ENCODE measurements at places on chromosomes 3 and 15.
A peak's percentile ranks its signal among the peaks of the same experiment; 100 is the strongest.

DNA sequence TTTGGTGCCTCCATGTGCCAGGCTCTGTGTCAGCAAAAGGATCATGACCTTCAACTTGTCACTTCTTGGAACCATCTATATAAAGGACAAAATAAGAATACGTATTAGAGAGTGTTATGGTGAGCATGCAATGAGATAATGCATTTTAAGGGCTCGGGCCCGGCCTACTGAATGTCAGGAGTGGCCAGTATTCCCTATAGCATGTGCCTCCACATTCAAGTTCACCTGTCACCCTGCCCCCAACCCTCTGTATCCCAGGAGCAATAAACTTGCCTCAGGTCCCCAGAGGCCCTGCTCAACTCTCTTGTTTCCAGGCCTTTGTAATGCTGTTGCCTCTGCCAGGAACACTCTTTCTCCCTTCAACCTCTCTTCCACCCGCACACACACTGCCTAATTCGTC lies 90.2 kb upstream of the SLC6A11 start:
- H3K27ac ChIP-seq: no peak overlapping the region
- H3K36me3 ChIP-seq: no peaks in the 10 kb centered on the region
- DNase-seq: no peak

- no peak for DNase-seq
- H3K4me1 ChIP-seq: no peaks in the 10 kb centered on the region
- H3K27ac ChIP-seq: no peak overlapping the region
- no peaks in the 10 kb centered on the region for H3K36me3 ChIP-seq
- no peak overlapping the region for H3K4me3 ChIP-seq
These were observed 65.7 kb upstream of the ALDH1L1 start for GRCh38 chr3:126245811-126246727.

DNA sequence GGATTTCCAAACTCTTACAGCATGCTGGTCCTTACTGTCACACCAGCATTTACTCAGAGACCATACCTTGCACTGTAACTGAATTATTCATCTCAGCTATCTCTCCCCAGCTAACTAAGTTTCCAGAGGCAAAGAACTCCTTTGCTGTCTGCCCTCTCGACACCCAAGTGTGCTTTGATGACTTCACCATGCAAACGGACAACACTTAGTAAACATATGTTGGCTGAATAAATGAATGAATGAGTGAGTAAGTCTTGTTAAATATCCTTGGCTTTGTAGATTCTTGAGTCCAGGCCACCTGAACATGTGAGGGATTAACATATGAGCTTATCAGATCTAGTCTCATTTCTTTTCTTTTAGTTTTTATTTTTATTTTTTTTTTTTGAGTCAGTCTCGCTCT lies 138.2 kb downstream of the PLD1 start:
- no peak overlapping the region for H3K27ac ChIP-seq
- H3K4me1 ChIP-seq: no peaks in the 10 kb centered on the region
- no peaks in the 10 kb centered on the region for H3K27me3 ChIP-seq
- H3K36me3 ChIP-seq: no peaks in the 10 kb centered on the region
- DNase-seq: no peak
- H3K4me3 ChIP-seq: no peak overlapping the region

GRCh38 chr15:52464040-52464439 lies 64.6 kb downstream of the MYO5A start:
- H3K36me3 ChIP-seq: no peaks in the 10 kb centered on the region
- no peaks in the 10 kb centered on the region for H3K27me3 ChIP-seq
- peak overlapping the region; percentile 16 for H3K27ac ChIP-seq
- H3K4me3 ChIP-seq: no peak overlapping the region
- peaks cover 9% of the 10 kb centered on the region for H3K4me1 ChIP-seq

DNA sequence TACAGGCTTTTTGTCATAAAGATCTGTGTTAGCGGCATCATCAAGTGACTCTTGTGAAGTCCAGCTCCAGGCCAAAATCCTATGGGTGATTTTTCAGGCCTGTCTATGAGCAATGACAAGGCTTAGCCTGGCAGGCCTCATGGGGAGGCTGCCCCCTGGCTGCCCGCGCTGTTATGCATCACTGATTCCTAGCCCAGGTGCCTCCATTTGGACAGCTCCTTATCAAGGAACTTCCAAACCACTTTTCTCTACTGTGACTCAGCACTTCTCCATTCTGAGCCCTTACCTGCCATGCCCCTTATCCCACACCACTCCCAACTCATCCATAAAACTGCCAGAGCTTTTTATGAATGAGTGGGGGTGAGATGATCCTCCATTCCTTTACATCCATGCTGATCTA lies 91.5 kb upstream of the C3orf80 start:
- H3K27me3 ChIP-seq: no peaks in the 10 kb centered on the region
- H3K36me3 ChIP-seq: no peaks in the 10 kb centered on the region
- DNase-seq: no peak
- no peak overlapping the region for H3K4me3 ChIP-seq
- H3K27ac ChIP-seq: no peak overlapping the region

- no peaks in the 10 kb centered on the region for H3K36me3 ChIP-seq
- H3K4me3 ChIP-seq: no peak overlapping the region
- H3K4me1 ChIP-seq: no peaks in the 10 kb centered on the region
- DNase-seq: no peak
These were observed 491.7 kb upstream of the AGTR1 start for GRCh38 chr3:148205977-148206376.

- H3K36me3 ChIP-seq: no peaks in the 10 kb centered on the region
- H3K4me1 ChIP-seq: no peaks in the 10 kb centered on the region
- no peak overlapping the region for H3K27ac ChIP-seq
- no peak overlapping the region for H3K4me3 ChIP-seq
- no peak for DNase-seq
These were observed 22.0 kb downstream of the SLC7A14 start for GRCh38 chr3:170563712-170564423.

DNA sequence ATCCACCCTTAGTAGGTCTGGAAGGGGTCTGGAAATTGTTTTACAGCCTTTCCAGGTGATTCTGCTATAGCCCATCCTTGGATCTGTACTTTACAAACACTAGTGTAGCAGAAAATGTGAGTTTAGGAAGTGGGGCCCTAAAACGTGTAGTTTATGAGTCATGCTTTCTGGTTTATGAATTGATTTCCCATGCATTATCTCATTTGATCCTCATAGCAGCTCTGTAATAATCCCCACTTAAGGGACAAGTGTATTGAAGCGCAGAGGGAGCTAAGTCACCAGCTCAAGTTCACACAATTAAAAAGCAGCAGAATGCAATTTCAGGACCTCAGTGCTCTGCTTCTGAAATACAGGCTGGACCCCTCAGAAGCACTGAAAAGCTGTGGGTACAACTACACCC lies 22.7 kb upstream of the STARD5 start:
- no peak overlapping the region for H3K4me3 ChIP-seq
- no peaks in the 10 kb centered on the region for H3K27me3 ChIP-seq
- no peaks in the 10 kb centered on the region for H3K36me3 ChIP-seq
- no peak for DNase-seq
- no peaks in the 10 kb centered on the region for H3K4me1 ChIP-seq

GRCh38 chr3:176796371-176796770 lies 400.9 kb downstream of the TBL1XR1 start:
- H3K27ac ChIP-seq: no peak overlapping the region
- H3K27me3 ChIP-seq: no peaks in the 10 kb centered on the region
- no peaks in the 10 kb centered on the region for H3K36me3 ChIP-seq
- DNase-seq: no peak
- H3K4me1 ChIP-seq: no peaks in the 10 kb centered on the region

- H3K36me3 ChIP-seq: no peaks in the 10 kb centered on the region
- H3K27ac ChIP-seq: peak overlapping the region; percentile 77
- no peak overlapping the region for H3K4me3 ChIP-seq
- H3K27me3 ChIP-seq: no peaks in the 10 kb centered on the region
- DNase-seq: no peak
These were observed 159.5 kb downstream of the CHSY1 start for GRCh38 chr15:101092156-101092866.

GRCh38 chr15:38438031-38438986 lies 15.6 kb upstream of the FAM98B start:
- no peak for DNase-seq
- no peak overlapping the region for H3K4me3 ChIP-seq
- H3K27me3 ChIP-seq: no peaks in the 10 kb centered on the region

- H3K4me3 ChIP-seq: no peak overlapping the region
- no peak for DNase-seq
- peaks cover 28% of the 10 kb centered on the region for H3K4me1 ChIP-seq
- H3K36me3 ChIP-seq: no peaks in the 10 kb centered on the region
- H3K27ac ChIP-seq: no peak overlapping the region
These were observed 259.1 kb upstream of the TPM1 start for GRCh38 chr15:62783303-62783957.

DNA sequence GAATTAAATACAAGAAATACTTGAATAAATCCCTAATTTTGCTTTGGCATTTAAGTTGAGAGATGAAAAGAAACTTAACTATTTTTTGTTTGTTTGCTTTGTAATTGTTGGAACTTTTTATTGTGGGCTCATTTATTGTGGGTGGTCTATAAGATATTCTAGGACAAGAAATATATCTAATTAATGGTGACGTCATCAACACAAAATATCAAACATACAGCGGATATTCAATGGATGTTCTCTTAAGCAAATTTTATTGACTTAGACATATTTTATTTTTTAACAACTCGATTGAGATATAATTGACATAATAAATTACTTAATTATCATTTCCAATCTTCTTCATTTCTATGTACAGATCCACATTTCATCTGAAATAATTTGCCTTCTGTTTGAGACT lies 30.0 kb downstream of the SYNPR start:
- no peaks in the 10 kb centered on the region for H3K36me3 ChIP-seq
- no peak overlapping the region for H3K27ac ChIP-seq
- no peaks in the 10 kb centered on the region for H3K4me1 ChIP-seq
- no peak overlapping the region for H3K4me3 ChIP-seq
- H3K27me3 ChIP-seq: no peaks in the 10 kb centered on the region

GRCh38 chr3:114480442-114480841 lies 186.6 kb downstream of the TIGIT start:
- no peak overlapping the region for H3K4me3 ChIP-seq
- H3K27me3 ChIP-seq: no peaks in the 10 kb centered on the region
- DNase-seq: no peak
- H3K27ac ChIP-seq: no peak overlapping the region

GRCh38 chr3:160097478-160097877 lies 108.8 kb downstream of the IL12A start:
- no peak for DNase-seq
- H3K27me3 ChIP-seq: no peaks in the 10 kb centered on the region
- H3K36me3 ChIP-seq: no peaks in the 10 kb centered on the region
- H3K4me1 ChIP-seq: no peaks in the 10 kb centered on the region
- H3K27ac ChIP-seq: no peak overlapping the region

DNA sequence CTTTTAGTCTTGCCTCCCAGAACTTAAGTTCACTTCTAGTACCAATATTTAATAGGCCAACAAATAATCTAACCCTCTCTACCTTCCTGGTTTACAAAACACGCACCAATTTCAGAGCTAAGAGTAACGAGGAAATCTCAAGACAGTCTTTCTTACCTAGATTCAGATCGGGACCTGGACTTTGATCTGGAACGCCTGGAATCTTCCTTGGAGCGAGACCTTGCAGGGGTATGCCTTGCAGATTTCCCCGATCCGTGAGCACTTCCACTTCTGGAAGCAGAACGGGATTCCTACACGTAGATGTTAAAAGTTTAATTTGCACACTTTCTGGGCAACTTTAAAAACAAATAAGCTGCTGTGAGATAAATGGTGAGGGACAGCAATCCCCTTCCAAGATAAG lies 11.4 kb downstream of the TRA2B start:
- DNase-seq: no peak
- no peak overlapping the region for H3K27ac ChIP-seq
- peaks cover 48% of the 10 kb centered on the region for H3K36me3 ChIP-seq
- peaks cover 58% of the 10 kb centered on the region for H3K4me1 ChIP-seq
- no peak overlapping the region for H3K4me3 ChIP-seq

- no peak for DNase-seq
- no peaks in the 10 kb centered on the region for H3K27me3 ChIP-seq
- H3K27ac ChIP-seq: no peak overlapping the region
- no peak overlapping the region for H3K4me3 ChIP-seq
These were observed 27.2 kb downstream of the SEMA6D start for GRCh38 chr15:47744496-47744895.

- no peaks in the 10 kb centered on the region for H3K36me3 ChIP-seq
- no peak overlapping the region for H3K27ac ChIP-seq
- no peaks in the 10 kb centered on the region for H3K27me3 ChIP-seq
- no peak for DNase-seq
- peaks cover 5% of the 10 kb centered on the region for H3K4me1 ChIP-seq
These were observed 285.0 kb downstream of the SQOR start for GRCh38 chr15:45919806-45920205.

GRCh38 chr15:71364117-71364584 lies 248.9 kb downstream of the THSD4 start:
- no peaks in the 10 kb centered on the region for H3K36me3 ChIP-seq
- no peaks in the 10 kb centered on the region for H3K27me3 ChIP-seq
- no peak overlapping the region for H3K27ac ChIP-seq
- DNase-seq: no peak

GRCh38 chr3:150681057-150681456 lies 22.7 kb downstream of the ERICH6 start:
- H3K27ac ChIP-seq: no peak overlapping the region
- DNase-seq: no peak
- no peaks in the 10 kb centered on the region for H3K4me1 ChIP-seq
- H3K27me3 ChIP-seq: no peaks in the 10 kb centered on the region
- no peaks in the 10 kb centered on the region for H3K36me3 ChIP-seq
- H3K4me3 ChIP-seq: no peak overlapping the region

DNA sequence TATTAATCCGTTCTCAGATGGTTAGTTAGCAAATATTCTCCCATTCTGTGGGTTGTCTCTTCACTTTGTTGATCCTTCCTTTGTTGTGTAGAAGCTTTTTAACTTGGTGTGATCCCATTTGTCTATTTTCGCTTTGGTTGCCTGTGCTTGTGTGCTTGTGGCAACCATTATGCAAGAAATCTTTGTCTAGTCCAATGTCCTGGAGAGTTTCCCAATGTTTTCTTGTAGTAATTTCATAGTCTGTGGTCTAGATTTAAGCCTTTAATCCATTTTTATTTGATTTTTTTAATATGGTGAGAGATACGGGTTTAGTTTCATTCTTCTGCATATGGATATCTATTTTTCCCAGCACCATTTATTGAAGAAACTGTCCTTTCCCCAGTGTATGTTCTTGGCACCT lies 59.8 kb downstream of the RASA2 start:
- H3K27me3 ChIP-seq: no peaks in the 10 kb centered on the region
- no peak for DNase-seq
- peaks cover 31% of the 10 kb centered on the region for H3K36me3 ChIP-seq

GRCh38 chr15:27833974-27834373 lies 265.1 kb downstream of the OCA2 start:
- H3K36me3 ChIP-seq: no peaks in the 10 kb centered on the region
- H3K27ac ChIP-seq: no peak overlapping the region
- no peak overlapping the region for H3K4me3 ChIP-seq
- peak; percentile 67 for DNase-seq
- H3K4me1 ChIP-seq: no peaks in the 10 kb centered on the region
- no peaks in the 10 kb centered on the region for H3K27me3 ChIP-seq

GRCh38 chr3:182565916-182566796 lies 227.1 kb upstream of the ATP11B start:
- H3K27me3 ChIP-seq: no peaks in the 10 kb centered on the region
- no peak overlapping the region for H3K27ac ChIP-seq
- no peaks in the 10 kb centered on the region for H3K36me3 ChIP-seq
- no peaks in the 10 kb centered on the region for H3K4me1 ChIP-seq
- no peak for DNase-seq

- H3K4me1 ChIP-seq: peaks cover 16% of the 10 kb centered on the region
- peak overlapping the region; percentile 46 for H3K27ac ChIP-seq
- H3K36me3 ChIP-seq: no peaks in the 10 kb centered on the region
These were observed 298 bp downstream of the BCL2L10 start for GRCh38 chr15:52112203-52112750.

GRCh38 chr3:60949146-60949545 lies 302.1 kb downstream of the FHIT start:
- DNase-seq: no peak
- no peaks in the 10 kb centered on the region for H3K27me3 ChIP-seq
- no peaks in the 10 kb centered on the region for H3K36me3 ChIP-seq
- no peak overlapping the region for H3K27ac ChIP-seq
- no peak overlapping the region for H3K4me3 ChIP-seq

Measured in vagina (tissue), 2 donors.